H9 (cell line): ENCODE measurements at places on chromosomes 11 and 22. TPM values are rescaled to one million over a fixed set of nuclear protein-coding genes. Genes with fewer than 3 reads are reported as not detected.

Gene ZNF214
- total RNA-seq = 4.0 and 5.0 TPM in 2 replicates

- DNase-seq = peak; percentile 42
Observed at GRCh38 chr11:75557666-75558494, 4.2 kb upstream of the SERPINH1 start.

DNA sequence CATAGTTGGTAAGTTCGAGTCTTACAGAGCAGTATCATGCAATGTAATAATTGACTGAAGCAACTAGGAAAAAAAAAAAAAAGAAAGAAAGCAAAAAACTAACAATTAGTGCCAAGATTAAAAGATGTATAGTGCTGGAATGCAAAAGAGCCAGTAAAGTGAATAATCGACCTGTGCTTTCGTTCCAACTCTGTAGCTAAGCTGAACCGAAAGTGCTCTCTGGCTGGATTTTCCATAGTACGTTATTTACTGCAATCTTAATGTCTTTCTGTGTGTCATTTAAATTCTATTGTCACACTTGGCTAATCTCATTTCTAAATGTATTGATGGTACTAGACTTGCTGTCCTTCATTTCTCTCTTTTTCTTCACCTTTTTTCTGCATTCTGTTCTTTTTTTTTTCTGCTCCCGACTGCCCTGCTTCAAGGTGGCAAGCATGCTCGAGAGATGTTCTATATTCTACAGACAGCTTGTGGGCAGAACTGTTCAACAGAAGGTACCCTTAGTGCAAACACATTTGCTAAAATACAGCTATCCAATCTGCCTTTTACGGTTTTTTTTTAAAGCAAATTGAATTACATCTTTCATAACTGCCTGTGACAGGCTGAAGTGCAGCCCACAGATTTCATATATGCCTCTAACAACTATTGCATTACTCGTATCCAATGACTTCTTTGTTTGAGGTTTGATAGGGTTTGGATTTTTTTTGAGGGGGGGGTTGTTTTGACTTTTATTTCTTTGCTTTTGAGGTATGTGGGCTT lies 204.2 kb upstream of the MTNR1B start:
- no peak for DNase-seq

Gene TRIM77
- not detected in 2 replicates for total RNA-seq

Gene GPR83
- 0.15 TPM in 1 of 2 replicates, not detected in the other for total RNA-seq

- peak; percentile 70 for DNase-seq
Observed at GRCh38 chr22:35835998-35836691, 118.5 kb downstream of the APOL5 start.

- no peak for DNase-seq
Observed at GRCh38 chr11:15158351-15159015, 43.8 kb downstream of the INSC start.

DNA sequence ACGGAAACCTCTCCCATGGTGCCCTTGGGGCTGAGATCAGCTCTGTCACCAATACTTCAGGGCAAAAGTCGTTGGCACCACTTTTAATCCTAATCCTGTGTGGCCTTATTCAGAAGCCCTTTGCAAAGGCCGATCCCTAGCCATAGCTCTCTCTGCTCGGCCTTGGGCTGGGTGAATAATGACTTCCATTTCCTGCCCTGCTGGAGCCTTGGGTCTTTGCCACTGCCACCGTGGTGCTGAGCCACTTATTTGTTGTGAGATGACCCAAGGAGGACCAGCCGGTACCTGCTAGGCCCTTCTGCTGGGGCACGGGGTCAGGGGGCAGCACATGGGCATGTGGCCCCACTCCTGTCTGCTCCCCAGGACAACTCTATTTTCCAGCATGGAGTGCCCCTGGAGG lies 188.2 kb downstream of the ST3GAL4 start:
- DNase-seq = no peak

GRCh38 chr22:46007003-46007847 lies 30.3 kb upstream of the WNT7B start:
- DNase-seq = no peak

GRCh38 chr22:23571486-23571885 lies 8.6 kb downstream of the IGLL1 start:
- no peak for DNase-seq

GRCh38 chr22:41966607-41967240 lies 2.5 kb upstream of the SEPTIN3 start:
- peak; percentile 81 for DNase-seq

- no peak for DNase-seq
Observed at GRCh38 chr11:13596611-13597326, 71.7 kb upstream of the FAR1 start.

DNA sequence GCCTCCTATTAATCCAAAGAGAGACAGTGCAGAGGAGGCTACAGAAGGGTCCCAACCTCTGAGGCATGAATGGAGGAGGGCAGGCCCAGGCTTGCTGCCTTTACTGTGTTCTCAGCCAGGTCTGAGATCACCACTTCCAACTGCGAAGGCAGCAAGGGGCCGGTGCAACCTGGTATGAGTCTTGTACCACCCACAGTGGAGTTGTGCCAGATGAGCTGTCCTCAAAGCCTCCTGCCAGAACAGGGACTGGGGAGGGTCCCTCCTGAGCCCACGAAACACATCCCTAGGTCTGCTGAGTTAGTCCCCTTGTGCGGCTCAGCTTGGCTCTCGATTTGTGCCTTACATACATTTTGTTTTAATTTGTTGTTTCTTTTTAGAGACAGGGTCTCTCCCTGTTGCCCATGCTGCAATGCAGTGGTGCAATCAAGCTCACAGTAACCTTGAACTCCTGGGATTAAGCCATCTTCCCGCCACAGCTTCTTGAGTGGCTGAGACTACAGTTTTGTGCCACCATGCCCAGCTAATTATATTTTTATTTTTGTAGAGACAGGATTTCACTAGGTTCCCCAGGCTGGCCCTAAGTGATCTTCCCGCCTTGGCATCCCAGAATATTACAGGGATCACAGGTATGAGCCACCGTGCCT lies 9.3 kb downstream of the MIF start:
- DNase-seq = no peak

DNA sequence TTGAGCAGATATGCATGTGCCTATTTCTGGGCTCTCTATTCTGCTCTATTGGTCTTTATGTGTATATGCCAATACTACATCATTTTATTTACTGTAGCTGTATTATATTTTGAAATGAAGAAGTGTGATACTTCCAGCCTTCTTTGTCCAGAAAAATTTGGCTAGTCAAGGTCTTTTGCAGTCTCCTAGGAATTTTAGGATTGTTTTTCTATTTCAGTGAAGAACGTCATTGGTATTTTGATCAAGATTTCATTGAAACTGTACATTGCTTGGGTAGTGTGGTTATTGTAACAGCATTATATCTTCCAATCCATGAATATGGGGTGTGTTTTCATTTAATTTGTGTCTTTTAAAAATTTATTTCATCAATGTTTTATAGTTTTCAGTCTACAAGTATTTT lies 400.3 kb downstream of the AASDHPPT start:
- no peak for DNase-seq

DNA sequence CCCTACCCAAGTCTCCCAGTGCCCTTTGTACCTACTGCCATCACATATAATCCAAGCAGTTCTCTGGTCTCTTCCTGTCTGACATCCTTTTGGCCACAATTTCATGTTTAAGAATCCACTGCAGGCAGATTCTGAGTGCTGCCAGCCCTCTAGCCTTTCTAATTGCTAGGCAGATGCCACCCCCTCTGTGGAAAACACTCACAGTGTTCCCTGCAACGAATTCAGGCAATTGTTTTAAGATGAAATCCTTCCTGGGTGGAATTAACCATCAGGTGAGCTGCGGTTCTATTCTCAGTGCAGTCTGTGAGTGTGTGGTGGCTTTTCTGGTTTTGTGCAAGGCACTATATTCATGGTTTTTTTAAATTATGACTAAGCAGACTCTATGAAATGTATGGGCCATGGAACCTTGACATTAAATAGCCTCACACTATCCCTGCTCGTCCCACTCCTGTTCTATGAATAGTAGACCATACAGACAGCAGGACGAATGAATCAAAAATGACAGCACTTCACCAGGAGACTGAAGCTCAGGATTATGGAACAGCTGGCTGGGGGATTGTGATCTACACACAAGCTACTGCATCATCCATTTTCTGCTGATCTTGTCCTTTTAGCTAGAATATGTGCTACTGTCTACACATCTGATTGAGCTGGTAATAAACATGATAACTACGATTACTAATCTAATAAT lies 29.8 kb upstream of the BMAL1 start:
- DNase-seq = no peak

DNA sequence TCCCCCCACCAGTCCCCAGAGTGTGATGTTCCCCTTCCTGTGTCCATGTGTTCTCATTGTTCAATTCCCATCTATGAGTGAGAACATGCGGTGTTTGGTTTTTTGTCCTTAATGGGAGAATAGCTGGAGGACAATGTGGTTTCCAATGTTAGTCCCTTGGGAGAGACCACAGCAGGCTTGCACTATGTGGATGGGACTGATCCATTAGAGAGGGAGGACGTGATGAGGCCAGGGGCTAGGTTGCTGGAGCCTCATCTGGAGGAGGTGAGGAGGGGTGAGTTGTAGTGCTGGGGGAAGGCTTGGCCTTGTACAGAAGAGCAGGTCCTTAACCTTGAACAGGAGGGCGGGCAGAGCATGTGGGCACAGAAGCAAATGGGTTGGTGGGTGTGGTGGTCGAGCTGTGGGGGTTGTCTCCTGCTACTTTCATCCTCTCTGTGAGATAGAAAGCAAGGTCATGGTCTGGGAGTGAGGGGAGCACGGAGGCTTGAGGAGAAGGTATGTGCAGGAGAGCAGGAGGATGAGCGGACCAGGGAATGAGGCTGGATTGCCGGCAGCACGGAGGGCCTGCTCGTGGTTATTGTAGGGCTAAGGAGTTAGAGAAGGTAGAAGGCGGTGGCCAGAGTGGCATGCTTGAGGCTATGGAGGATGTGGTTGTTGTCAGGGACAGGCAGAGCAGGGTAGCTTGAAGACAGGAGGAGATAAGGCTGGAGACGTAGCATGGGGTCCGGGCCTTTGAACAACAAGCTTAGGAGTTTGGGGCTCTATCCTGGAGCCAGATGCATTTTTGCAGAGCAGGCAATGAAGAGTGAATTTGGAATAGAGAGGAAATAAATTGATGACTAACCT lies 11.2 kb upstream of the SREBF2 start:
- DNase-seq = no peak

- no peak for DNase-seq
Observed at GRCh38 chr22:50184902-50185374, 775 bp upstream of the TRABD start.

Gene NLRP14
- total RNA-seq = 0.07 TPM in 1 of 2 replicates, not detected in the other

GRCh38 chr22:42468841-42469240 lies 36.6 kb upstream of the NFAM1 start:
- DNase-seq = no peak

Gene TSG101
- 48.1 and 50.3 TPM in 2 replicates for total RNA-seq

Gene COMMD9
- total RNA-seq = 47.0 and 47.4 TPM in 2 replicates

Gene MEN1
- 49.9 and 50.0 TPM in 2 replicates for total RNA-seq

- DNase-seq = no peak
Observed at GRCh38 chr11:12111549-12112520, 1.4 kb downstream of the MICAL2 start.

Gene NRGN
- 6.4 and 7.0 TPM in 2 replicates for total RNA-seq

Gene TRIM6
- 14.1 and 17.9 TPM in 2 replicates for total RNA-seq

DNA sequence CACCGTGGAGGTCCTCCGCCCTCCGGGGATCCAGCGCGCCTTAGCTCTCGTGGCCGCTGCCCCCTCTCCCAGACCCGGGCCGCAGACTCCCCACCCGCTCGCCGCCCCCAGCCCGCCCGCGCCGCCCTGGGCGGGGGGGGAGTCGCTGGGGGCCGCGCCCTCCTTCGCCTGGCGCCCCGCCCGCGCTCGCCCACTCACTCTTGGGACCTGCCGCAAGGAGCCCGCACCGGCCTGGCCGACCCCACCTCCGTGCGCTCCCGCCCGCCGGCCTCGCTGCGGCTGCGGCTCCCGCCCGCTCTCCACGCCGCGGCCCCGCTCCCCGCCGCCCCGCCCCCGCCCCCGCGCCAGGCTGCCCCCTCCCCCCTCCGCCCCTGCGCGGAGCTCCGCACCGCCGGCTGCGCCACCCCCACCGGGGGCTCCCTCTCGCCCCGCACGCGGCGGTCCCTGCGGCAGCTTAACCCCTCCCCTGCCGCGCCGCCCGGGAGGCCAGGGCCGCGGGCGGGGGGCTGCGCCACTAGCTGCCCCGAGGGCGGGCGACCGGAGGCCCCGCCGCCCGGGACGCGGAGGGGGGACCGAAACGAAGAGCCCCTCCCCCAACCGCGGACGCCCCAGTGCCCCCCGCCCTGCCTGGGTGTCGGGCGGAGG lies 724 bp upstream of the RASGRP2 start:
- DNase-seq = no peak

DNA sequence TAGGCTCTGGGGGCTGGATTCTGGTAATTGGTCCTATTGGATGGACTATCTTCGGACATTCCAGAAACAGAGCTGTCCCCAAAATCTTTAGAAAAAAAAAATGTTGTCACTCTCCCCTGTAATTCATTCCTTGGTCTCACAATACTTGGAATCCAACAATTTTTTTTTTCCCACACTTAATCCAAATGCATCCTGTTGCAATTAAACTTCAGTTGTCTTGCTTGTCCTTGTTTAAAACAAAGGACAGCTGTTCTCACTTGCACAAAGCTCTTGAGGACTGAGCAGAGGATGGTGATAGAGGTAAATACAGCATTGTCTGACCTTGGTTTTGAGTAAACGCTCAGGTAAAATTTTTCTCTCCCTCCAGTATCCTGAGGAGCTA lies 75.3 kb downstream of the SC5D start:
- no peak for DNase-seq

Gene RAG2
- total RNA-seq = not detected in 2 replicates

- peak; percentile 14 for DNase-seq
Observed at GRCh38 chr22:49021131-49021925, 806.3 kb downstream of the BRD1 start.

DNA sequence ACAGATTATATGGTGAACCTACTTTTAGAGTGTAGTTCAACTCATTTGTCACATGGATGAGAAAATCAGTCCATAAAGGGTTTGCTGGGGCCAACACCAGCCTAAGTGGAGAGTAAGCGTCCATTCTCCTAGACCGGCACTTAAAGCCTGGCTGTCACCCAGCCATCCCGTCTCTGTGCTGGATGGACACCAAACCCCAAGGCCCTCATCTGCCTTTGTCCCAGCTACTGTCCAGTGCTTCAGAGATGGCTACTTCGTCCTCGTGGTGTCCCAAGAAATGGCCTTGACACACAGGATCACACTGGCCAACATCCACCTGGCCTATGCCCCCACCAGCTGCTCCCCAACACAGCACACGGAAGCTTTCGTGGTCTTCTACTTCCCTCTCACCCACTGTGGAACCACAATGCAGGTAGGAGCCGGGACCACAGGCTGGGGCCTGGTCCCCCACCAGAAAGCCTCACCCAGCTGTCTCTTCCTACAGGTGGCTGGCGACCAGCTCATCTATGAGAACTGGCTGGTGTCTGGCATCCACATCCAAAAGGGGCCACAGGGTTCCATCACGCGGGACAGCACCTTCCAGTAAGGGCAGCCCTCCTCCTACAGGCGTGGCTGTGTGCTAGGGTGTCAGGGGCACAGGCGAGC lies 3.5 kb downstream of the ZP1 start:
- DNase-seq = no peak

Gene CD3D
- not detected in 2 replicates for total RNA-seq

- no peak for DNase-seq
Observed at GRCh38 chr11:113570906-113571305, 95.7 kb upstream of the DRD2 start.

Gene ART5
- 7.5 and 7.9 TPM in 2 replicates for total RNA-seq

- peak; percentile 42 for DNase-seq
Observed at GRCh38 chr11:34836958-34837856, 79.0 kb downstream of the APIP start.

Gene MAPK8IP2
- total RNA-seq = 5.7 and 5.9 TPM in 2 replicates
